ENCODE measurements at places on chromosomes 6 and 20.

DNA sequence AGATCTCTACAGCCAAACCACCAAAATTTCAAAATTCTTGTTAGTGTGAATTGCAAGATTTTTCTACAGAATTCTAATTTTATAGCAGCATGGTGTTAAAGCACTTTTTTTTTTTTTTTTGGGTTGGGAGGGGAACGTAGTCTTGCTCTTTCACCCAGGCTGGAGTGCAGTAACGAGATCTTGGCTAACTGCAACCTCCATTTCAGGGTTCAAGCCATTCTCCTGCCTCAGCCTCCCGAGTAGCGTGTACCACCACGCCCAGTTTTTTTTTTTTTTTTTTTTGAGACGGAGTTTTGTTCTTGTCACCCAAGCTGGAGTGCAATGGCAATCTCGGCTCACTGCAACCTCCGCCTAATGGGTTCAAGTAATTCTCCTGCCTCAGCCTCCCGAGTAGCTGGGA lies 11.5 kb downstream of the ARHGAP18 start:
- DNase-seq: no peak

DNA sequence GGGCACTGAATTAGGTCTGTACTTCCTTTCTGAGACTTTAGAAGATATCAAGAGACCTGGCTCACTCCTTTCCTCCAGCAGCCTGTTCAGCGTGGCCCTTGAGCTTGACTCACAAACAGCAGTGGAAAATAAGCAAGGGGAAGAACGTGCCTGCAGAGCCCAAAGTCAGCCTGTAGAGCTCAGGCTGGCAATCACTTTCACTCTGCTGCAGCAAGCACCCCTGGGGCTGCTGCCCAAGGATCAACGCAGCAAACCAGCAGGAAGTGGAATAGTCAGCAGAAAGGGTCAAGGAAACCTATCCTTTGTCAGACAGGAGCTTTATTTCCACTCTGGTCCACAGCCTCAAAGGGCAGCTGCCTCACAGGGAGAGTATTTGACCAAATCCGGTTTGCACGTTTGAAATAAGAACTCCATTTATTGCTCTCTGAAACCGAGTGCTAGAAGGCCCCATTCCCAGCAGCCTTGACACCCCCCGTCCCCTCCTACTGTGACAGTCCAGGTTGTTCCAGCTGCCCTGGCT lies 77.4 kb downstream of the PRDM1 start:
- DNase-seq: peak; percentile 38

- DNase-seq: no peak
These were observed 70.4 kb downstream of the COL12A1 start for GRCh38 chr6:75135450-75135849.

- no peak for DNase-seq
These were observed 1.5 kb downstream of the PYGB start for GRCh38 chr20:25249198-25249931.

GRCh38 chr6:15331143-15331542 lies 85.3 kb downstream of the JARID2 start:
- DNase-seq: no peak

- no peak for DNase-seq
These were observed 120.6 kb upstream of the AGPAT4 start for GRCh38 chr6:161394437-161394836.

DNA sequence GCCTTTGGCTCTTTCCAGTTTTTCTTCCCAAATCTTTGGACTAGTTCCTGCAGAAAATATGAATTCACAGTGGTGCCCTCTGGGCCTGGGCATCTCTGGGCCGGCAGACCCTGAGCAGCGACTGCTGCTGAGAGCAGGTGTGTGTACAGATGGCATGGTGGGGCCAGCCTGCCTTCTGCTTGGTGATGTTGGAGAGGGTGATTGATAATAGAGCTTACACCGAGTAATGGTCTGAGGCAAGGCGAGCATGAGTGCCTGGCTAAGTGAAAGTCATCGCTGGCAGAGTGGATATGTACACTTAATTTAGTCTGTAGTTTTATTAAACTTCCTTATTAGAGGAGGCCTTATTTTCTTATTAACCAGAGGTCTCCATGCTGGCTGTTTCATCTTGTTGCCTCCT lies 156.9 kb downstream of the CDKAL1 start:
- DNase-seq: no peak

DNA sequence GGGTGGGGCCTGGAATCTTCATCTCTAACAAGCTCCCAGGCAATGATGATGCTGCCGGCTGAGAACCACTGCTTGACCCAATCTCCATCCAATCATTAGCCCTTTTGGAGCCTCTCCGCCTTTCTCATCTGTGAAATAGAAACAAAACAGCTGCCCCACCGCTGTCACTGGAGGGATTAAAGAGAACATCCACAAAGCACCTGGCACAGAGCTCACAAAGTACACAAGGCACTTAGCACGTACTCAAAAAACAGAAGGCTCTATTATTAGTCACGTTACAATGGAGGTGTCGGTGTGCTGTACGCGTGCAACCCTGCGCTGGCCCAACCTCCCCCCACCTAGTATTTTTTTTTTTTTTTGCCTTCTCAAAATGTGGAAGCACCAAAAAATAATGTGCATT lies 213.5 kb upstream of the ARID1B start:
- no peak for DNase-seq

- DNase-seq: no peak
These were observed 68.0 kb downstream of the PLCG1 start for GRCh38 chr20:41205313-41205712.

GRCh38 chr6:48476257-48476656 lies 365.3 kb upstream of the PTCHD4 start:
- DNase-seq: no peak

DNA sequence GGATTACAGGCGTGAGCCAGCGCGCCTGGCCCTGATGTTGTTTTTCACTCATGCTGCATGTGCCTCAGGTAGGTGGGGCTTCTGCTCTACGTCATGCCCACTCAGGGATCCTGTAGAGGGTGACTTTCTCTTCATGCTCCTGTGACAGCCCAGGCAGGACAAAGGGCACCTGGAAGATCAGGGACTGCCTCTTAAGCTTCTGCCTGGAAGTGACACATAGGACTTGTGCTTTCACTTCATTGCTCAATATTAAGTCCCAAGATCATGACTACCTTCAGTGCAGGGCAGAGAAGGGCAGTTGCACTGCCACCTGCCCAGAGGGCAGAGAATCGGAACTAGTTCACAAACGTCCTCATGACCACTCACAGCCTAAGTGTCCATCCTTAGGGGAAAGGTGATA lies 249.5 kb upstream of the SULF2 start:
- no peak for DNase-seq

GRCh38 chr20:35823937-35824336 lies 52.1 kb downstream of the PHF20 start:
- DNase-seq: no peak

DNA sequence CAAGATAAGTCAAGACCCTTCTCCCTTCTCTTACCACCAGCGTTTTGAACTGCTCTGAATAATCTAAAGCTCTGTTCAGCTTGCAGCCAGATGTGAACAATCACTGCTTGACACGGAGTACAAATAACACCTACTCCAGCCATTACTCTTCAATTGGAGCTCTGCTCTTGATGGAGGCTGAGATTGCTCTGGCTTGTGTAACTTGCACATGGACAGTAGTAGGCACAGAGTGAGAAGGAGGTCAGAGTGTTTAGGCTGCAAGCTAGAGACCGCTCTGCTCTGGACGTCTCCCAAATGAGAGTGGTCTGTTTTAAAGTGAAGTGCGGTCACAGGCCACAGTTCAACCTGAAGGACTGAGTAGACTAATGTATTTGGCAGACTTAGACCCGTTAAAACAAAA lies 158.3 kb downstream of the HDGFL1 start:
- DNase-seq: no peak

GRCh38 chr6:13305791-13306190 lies 22.5 kb downstream of the TBC1D7 start:
- DNase-seq: no peak

DNA sequence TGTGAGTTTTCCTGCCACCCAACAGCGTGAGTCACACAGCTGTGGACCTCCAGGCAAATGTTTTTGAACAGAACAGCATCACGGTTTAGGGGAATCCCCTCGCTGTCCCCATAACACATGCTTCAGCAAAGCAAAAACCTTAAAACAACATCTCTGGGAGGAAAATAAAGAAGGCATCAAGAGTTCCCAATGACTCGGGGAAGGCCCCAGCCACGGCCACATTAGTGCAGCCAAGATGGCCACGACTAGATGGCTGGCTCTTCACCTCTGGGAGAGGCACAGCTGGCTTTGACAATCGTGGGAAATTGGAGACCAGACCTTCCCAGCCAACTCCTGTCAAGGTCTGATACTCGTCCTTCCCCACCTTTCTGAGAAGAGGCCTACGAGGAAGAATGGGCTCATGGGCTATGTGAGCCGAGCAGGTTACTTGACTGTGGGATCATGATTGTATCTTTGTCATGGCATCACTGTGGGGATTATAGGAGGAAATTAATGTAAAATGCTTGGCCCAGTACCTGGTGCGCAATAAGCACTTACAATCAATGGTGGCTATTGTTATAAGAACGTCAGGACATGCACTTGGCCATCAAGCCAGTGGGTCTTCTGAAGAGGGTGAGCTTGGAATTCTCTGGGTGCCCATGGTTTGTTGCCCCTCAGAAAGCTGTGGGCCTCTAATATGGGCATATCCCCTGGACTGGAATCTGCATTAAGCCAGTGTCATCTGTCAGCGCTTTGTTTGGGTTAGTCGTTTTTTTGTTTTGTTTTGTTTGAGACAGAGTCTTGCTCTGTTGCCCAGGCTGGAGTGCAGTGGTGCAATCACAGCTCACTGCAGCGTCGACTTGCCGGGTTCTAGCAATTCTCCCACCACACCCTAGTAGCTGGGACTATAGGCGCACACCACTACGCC lies 43.6 kb downstream of the FGD2 start:
- peak; percentile 78 for DNase-seq

DNA sequence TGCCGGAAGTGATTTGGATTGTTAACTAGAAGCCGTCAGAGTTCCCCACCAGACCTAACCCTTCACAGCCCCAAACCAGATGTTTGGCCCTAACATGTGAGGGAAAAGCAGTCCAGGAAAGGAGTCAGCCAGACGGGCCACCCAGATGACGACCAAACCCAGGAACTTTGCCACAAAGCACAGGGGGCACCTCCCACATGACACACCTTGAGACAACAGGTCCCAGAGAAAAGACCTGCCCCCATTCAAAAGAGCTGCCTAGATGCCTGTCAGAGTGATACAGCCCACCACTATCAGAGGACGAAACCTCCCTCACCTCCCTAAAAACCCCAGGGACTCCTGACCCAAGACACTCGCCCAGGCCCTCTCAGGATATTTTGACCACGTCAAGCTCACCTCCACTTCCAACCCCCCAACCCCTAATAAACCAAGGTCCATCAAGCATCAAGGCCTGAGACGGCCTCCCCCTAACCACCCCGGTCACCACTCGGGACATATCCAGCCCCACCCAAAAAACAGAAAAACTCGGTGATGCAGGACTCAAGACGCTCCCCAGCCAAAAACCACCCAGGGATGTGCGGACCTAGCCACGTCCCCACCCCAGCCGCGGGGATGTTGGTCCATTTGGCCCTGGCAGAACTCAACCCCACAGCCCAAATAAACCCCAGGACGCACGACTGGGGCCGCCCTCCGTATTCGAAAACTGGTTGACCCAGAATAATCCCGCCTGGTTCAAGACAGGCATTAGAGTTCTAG lies 662 bp downstream of the ZNF343 start:
- DNase-seq: no peak

DNA sequence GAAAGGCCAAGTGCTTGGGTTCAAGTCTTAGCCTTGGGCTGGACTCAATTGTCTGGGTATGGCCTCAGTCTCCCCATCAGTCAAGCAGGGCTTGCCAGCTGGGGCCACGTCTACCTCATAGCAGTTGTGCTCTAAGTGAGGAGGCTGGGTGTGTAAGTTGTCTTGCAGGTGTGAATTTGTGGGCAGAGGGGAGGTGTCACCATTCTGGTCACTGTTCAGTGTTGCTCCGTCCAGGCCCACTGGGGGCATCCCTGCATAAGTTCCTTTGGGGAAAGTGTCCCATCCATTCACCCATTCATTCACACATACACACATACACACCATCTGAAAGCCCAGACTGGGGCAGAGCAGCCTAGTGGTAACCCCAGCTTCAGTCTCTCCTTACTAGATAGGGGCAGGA lies 36.3 kb downstream of the TFEB start:
- DNase-seq: no peak

DNA sequence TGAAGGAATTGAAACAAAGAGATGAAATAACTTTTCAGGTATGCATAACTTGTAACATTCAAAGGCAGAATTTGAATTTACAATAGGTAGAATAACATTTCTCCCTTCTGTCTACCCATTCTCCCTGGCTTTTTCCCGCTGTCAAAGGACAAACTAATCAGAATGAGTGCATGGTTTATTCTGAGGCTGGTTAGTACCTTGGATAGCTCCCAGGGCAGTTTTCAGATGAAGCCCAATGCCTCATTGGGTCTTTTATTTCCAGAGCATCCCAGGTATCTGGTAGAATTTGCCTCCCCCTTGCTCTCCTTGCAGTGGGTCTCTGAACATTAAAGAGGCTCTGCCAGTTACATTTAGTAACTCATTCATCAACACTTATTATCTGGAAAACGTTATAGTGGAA lies 665.5 kb downstream of the BCKDHB start:
- no peak for DNase-seq

DNA sequence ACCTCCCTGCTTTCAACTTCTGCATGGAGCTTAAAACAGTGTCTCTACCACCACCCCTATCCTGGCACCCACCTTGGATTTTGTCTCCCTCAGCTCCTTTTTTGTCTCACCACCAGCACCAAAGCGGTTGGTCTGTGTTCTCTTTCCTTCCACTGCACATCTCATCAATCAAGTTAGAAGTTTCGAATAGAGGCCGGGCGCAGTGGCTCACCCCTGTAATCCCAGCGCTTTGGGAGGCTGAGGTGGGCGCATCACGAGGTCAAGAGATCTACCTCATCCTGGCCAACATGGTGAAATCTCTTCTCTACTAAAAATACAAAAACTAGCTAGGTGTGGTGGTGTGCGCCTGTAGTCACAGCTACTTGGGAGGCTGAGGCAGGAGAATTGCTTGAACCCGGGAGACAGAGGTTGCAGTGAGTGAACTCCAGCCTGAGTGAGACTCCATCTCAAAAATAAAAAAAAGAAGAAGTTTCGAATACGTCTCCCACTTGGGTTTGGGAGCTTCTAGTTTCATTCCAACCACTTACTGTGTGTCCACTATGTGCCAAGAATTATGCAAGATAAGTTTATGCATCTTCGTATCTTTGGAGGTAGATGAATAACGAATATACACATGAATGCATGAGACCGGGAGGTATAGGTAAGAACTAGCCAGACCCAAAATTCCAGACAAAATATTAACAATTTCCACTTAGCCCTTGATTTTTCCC lies 5.9 kb downstream of the PCED1A start:
- DNase-seq: no peak

GRCh38 chr6:170243791-170244291 lies 47.0 kb downstream of the DLL1 start:
- DNase-seq: no peak
